ENCODE measurements at places on chromosomes 3 and 15.

GRCh38 chr3:191528589-191528988 lies 67.6 kb downstream of the PYDC2 start:
- DNase-seq, result no peak

GRCh38 chr3:17352620-17353019 lies 389.8 kb downstream of the TBC1D5 start:
- DNase-seq, result no peak

DNA sequence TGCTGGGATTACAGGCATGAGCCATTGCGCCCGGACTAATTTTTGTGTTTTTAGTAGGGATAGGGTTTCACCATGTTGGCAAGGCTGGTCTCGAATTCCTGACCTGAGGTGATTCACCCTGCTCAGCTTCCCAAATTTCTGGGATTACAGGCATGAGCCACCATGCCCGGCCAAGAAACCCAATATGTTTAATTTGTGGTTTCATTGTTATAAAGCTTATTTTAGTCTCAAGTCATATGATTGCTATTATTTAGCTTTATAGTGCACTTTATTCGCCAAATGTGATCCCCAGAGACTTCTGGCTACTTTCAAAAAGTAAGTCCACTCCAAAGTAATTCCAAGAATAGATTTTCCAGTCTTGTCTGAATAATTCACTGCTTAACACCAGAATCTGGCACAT lies 19.3 kb upstream of the SLC4A7 start:
- peak; percentile 63 for DNase-seq

GRCh38 chr3:133362539-133362938 lies 37.3 kb upstream of the BFSP2 start:
- no peak for DNase-seq

DNA sequence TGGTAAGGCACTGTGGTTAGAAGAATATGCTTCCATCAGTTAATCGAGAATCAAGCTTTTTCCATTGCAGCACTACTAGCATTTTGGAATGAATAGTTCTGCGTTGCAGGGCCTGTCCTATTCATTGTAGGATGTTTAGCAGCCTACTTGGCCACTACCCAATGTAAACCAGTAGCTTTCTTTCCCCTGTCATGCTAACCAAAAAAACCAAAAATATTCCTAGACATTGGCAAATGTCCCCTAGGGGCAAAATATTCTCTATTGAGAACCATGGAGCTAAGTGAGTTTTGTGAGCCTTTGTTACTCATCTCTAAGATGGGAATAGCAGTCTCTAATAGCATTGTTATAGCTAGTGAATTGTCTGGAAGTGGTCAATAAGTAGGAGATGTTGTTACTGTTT lies 187.2 kb downstream of the CADPS start:
- no peak for DNase-seq

- DNase-seq, result no peak
Measured at GRCh38 chr3:9934235-9934621, 594 bp downstream of the CRELD1 start.

DNA sequence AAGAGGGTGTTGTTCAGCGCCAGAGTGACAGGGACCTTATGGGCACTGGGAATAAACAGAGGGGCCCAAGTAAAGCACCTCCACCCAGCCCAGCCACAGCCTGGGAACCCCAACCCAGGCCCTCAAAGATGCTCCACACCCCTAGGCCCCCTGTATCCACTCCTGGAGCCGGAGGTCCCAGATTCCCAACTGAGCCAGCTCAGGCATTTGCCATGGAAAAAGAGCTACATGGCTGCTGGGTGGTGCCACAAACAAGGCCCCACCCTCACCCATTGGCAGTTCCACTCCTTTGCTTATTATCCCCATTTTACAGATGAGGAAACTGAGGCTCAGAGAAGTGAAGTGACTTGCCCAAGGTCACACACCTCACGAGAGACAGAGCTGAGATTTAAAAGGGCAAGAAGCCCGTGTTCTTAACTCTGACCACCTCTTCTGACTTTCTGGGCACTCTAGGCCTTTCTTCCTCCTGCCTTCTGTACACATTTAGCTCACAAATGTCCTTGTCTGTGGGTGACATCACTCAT lies 16.9 kb downstream of the ANPEP start:
- DNase-seq, result no peak

DNA sequence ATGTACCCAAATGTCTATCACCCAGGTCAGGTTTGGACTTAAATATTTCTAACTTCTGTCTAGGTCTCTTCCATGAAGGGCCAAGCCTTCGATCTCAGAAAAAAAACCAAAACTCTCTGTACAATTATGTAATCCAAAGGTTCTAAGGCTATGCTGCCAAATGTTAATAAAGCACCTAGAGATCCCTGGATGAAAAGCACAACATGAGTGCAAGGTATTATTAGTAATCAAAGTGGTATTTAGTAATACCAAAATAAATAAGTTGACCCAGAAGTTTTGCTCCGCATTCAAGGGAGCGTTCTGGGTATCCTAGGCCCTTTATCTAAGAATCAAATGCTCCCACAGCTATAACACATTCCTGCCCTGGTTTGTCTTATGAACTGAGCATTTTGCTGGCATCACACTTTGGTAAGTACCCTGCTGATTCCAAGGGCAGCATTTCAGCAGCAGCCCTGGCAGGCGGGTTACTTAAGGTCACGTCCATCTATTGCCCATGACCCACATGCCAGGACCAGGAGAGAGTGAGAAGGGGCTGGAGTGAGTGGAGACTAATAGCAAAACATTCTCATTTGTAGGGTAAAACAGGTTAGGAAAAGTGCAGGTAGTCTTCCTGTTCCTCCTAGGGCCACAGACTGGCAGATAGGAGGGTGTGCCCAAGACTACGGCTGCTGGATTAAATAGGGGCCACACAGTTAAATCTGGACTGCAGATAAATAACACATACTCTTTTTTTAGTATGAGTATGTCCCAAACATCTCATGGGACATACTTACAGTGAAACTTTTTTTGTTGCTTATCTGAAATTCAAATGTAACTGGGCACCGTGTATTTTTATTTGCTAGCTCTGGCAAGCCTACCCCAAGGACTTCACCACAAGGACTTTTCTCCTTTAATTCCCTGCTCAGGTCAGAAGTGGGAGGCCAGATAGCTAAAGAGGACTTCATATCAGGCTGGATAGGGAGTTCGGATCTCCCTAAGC lies 76.0 kb upstream of the SNRK start:
- no peak for DNase-seq

DNA sequence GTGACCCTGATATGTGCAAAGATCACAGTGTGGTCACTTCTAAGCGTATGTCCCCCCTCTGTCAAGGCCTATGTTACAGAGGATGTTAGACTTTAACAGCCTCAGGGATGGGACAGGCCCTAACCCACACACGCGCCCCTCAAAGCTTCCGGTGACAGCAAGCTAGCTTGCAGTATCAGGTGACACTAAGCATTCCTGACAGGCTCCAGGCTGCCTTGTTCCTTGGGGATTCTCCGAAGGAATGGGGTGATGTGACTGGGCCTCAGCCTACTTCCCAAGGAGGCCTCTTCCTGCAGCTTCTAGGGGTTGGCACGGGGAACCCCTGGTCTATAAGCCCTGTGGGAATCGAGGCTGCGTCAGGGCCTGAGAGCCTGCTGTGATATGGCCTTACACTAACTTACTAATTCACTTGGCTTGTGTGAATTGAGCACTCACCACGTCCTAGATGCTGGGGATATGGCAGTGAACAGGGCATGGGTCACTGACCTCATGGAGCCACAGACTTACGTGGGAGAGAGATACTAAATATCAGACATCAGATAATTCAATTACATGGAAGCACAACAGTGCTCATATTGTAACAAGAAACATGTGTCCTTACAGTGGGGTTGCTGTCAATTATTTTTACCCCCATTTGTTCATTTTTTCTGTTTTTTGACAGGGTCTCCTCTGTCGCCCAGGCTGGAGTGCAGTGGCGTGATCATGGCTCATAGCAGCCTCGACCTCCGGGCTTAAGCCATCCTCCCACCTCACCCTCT lies 11.4 kb upstream of the SPTBN5 start:
- no peak for DNase-seq

GRCh38 chr3:45793482-45794176 lies 2.7 kb downstream of the SLC6A20 start:
- no peak for DNase-seq

DNA sequence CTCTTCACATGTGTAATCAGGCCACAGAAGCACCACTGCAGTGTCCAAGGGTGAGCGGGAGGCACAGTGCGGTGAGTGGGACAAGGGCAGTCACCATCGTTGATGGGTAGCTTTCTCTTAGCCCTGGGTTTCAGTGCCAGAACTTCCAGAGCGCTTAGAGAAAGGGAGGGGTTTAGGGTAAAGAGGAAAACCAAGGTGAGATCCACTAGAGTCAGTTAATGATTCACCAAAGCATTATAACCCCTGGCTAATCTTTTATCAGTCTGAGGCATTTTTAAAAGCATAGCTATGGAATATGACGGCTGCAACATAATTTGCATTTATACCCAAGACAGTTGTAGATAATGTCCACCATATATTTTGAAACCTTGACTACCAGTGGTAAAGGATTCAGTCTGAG lies 94.8 kb downstream of the SHQ1 start:
- no peak for DNase-seq

DNA sequence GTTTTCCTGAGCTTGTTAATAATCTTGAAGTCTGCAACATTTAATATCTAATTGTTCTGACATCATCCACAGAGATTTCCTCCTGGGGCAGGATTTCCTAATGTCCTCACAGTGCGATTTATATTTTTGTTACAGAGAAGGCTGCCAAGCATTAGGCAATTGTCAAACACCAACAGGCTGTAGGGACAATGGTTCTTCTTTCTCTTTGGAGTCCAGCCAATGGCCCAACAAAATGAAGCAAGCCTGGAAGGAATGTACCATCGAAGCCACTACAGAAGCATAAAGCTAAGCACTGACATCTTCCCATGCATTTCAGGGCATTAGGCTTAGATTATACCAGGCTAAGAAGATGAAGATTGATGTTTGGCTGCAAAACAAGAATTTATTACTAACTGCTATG lies 173.0 kb upstream of the FRMD4B start:
- peak; percentile 4 for DNase-seq

- no peak for DNase-seq
Measured at GRCh38 chr15:60419753-60420152, 22.0 kb upstream of the ANXA2 start.

GRCh38 chr15:66269326-66270090 lies 16.0 kb upstream of the MEGF11 start:
- DNase-seq, result no peak

GRCh38 chr15:70508561-70509281 lies 254.6 kb downstream of the UACA start:
- DNase-seq, result peak; percentile 75

GRCh38 chr15:38897551-38897950 lies 332.9 kb upstream of the RASGRP1 start:
- DNase-seq, result no peak
